AG04449 (cell line): ENCODE measurements at places on chromosomes 7 and 10.
A peak's percentile ranks its signal among the peaks of the same experiment; 100 is the strongest.

DNA sequence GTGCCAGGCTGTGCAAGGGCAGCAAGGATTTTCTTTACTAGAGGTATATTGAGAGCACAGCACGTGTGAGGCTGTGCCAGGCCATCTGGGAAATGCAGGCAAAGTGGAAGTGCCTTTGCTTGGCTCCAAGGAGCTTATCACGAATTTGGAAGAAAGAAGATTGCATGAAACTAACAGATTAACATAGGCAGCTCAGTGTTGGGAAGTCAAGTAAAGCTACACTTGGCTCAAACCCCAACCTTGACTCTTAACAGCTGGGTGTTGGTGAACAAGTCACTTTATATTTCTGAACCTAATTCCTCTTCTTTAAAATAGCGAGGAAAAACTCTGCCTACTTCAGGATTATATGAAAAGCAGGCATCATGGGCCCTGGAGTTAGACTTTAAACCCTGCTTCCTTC, 105.2 kb downstream of the PLCE1 start:
- DNase-seq, result no peak

GRCh38 chr7:135601182-135601581, 43.5 kb downstream of the NUP205 start:
- no peak for DNase-seq

GRCh38 chr7:10672186-10672585, 301.5 kb upstream of the PHF14 start:
- DNase-seq, result no peak

DNA sequence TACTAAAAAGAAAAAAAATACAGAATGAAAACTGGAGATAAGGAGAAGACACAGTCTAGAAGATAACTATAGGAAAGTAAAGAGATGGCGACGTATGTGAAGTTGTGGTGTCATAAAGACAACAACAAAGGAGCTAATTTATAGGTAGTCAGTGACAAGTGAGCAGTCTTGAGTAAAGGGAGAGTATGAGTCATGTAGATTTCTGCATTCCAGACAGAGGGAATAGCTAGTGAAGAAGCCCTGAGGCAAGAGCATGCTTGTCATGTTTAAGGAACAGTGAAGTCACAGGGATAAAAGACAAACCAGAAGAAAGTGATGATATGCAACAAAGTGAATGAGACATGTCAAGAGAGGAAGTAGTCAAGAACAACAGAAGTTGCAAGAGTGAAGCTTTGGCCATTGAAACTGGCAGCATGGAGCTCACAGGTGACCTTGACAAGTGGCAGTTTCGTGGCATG, 2.3 kb upstream of the MIOS start:
- peak; percentile 75 for DNase-seq

- DNase-seq, result no peak
These were observed 455.6 kb upstream of the FZD8 start for GRCh38 chr10:36097696-36098095.

- no peak for DNase-seq
These were observed 2.5 kb downstream of the CYREN start for GRCh38 chr7:135168001-135168400.

DNA sequence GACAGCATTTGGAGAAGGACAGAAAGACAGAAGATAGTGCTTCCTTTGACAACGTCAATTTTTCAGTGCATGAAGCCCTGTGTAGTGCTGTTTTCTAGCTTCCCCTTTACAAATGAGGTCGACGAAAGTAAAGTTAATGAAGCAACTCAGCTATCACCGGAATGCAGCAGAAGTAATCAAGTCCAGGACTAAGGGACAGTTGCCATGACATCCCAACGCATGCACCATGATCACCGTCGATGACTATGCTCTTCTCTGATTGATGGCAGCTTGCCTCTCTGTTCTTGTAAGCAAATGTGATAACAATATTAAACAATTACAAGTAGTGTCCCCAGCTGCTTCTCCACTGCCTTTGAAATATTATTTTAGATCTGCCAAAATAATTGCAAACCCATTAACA, 205.8 kb downstream of the FRMD4A start:
- DNase-seq, result no peak

- no peak for DNase-seq
These were observed 3.6 kb downstream of the CLDN15 start for GRCh38 chr7:101233907-101234547.

GRCh38 chr7:4123823-4124222, 558.3 kb upstream of the FOXK1 start:
- DNase-seq, result no peak

- no peak for DNase-seq
These were observed 69.6 kb downstream of the ASB13 start for GRCh38 chr10:5596611-5597341.

DNA sequence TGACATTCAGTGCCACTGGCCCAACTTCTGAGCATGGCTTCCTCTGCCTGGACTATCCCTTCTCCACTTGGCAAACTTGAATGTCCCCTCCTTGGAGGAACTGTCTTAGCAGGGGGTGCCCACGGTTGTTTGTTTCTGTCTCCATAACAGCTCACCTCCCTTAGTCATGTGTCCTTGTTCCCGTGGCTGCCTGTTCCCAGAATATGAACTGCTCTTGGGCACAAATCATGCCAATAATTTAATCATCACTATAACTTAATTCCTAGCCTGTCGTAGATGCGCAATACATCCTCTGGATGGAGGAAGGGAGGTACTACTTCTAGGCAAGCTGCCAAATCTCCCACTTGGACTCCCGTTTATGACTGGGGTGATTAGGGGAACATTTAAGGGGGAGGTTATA, 173.1 kb downstream of the MYOF start:
- DNase-seq, result no peak

DNA sequence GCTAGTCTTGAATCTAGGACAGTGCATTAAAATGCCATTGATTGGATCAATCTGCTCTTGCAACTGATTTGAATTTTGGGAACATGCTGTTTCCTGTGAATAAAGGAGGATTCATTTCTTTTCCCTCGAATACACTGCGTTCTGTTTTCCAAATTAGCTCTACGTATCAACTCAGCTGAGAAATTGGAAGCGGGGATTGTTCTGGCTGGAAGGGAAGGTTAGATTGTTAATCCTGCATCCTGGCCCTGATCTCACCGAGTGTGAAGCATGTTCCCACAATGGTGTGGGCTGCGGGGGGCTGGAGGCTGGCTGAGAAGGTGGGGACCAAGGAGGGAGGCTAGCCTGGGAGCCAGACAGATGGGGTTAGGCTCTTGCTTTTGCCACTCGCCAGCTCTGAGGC, 17.6 kb downstream of the HTRA1 start:
- DNase-seq, result no peak
